ENCODE measurements at places on chromosomes 12 and 14.

DNA sequence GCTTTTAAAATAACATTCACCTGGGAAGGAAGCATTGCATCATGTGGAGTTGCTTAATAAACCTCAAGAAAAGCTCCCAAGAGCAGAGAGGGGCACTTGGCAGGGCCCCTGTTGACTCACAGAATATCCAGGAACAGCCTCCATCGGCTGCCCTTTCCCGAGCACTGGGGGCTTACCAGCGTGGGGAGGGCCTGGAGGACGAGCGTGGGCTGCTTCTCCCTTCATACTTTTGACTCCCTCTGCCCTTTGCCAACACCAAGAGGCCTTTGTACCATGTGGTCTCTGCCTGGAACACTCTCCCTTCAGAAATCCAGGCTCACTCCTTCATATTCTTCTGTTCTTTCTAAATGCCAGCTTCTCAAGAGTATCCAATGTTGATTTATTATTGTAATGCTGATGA, 492.1 kb upstream of the TMEM132C start:
- DNase-seq, result no peak

DNA sequence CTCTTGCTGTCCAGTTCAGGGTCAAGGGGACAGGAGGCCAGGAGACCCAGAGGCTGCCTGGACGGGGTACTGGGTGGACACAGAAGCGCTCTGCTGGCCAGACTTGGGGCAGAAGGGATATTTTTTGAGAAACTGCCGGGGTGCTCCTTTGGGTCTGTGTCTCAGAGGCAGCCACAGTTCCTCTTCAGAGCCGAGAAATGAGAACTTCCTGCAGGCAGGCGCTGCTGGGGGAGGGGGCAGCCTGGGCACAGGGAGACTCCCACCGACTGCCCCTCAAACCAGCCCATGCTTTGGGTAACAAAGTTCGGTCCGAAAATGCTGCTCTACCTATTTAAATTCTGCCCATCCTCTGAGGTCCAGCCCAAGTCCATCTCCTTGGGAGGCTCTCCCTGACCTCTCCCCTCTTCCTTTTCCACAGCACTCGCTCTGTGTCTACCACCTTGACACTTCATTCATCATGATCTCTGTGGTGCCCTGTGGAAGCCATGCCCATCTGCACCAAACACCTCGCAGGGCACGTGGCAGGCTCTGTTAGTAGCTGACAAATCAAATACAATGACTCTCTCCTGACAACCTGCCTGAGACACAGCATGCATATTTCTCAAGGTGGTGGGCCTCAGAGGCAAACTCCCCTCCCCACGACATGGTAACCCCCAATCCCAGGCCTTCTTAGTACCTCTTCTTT, 16.4 kb downstream of the HDAC7 start:
- no peak for DNase-seq

GRCh38 chr14:93034671-93034994, 81.1 kb downstream of the ITPK1 start:
- DNase-seq, result no peak

GRCh38 chr12:108839018-108839889, 18.1 kb downstream of the SSH1 start:
- no peak for DNase-seq

GRCh38 chr14:105325716-105326567, 11.4 kb downstream of the PACS2 start:
- no peak for DNase-seq

DNA sequence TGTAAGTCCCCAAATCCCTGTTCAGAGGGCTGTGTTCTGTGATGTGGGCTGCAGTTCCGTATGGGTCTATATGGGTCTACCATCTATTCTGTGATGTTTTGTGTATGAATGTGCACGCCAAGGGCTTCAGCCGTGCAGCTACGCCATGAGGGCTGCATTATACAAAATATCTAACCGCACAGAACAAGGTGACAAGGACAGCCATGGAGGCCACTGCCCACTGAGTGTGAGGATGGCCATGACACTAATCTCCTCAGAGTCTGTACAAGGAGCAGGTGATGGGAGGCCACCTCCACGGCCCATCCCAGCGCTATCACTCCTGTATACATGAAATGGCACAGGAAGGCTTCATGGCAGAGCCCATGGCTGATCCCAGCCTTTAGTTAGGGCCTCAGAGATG, 102.0 kb downstream of the DICER1 start:
- no peak for DNase-seq

DNA sequence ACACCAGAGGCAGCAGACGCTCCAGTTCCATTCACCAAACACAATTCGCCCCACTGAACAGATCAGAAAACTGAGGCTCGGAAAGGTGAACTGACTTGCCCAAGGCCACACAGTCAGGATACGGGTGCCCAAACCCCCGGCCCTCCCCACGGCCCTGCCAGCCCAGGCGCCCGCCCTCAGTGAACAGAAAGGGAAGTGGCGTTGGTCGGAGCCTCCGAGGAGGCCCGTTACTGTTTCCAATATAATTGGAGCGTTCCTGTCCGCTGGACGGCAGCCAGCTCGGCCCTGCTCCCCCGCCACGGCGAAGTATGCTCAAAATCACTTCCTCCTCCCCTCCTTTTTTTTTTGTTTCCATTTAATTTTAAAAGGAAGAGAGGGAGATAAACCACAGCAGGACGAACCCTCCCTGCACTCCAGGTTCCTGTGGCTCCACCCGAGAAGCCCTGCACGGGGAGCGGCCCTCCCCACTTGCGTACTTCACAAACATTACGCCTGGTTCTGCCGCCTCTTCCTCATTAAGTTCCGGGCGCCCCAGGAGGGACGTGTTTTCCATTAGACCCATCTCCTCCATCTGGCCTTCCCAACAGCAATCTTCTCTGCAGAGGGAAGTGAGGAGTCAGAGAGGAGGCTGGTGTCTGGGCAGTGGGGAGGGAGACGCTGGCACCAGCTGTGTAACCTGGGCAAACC, 61.1 kb downstream of the NCOR2 start:
- no peak for DNase-seq

- DNase-seq, result peak; percentile 70
Observed at GRCh38 chr12:104682790-104683279, 226.1 kb downstream of the CHST11 start.

DNA sequence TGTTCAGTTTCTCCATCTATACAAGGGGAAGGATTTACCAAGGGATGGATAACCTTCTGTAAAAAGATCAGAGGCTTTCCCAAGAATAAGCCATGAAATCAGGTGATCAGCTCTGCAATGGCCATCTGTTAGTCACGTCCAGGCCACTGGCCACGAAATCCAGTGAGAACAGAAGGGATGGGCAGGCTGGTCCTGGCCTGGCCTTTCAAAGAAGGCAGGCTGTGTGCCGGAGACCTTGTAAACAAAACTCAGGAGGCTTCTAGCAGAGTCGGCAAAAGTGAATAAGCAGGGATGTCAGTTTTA, 68.5 kb downstream of the RNF34 start:
- no peak for DNase-seq

- no peak for DNase-seq
Observed at GRCh38 chr14:53924753-53925152, 31.9 kb downstream of the BMP4 start.

- DNase-seq, result no peak
Observed at GRCh38 chr12:62760779-62761178, 174.2 kb downstream of the PPM1H start.

- no peak for DNase-seq
Observed at GRCh38 chr14:52422650-52423356, 108.7 kb downstream of the PTGER2 start.

GRCh38 chr14:38204719-38205115, 3.0 kb upstream of the SSTR1 start:
- DNase-seq, result no peak

DNA sequence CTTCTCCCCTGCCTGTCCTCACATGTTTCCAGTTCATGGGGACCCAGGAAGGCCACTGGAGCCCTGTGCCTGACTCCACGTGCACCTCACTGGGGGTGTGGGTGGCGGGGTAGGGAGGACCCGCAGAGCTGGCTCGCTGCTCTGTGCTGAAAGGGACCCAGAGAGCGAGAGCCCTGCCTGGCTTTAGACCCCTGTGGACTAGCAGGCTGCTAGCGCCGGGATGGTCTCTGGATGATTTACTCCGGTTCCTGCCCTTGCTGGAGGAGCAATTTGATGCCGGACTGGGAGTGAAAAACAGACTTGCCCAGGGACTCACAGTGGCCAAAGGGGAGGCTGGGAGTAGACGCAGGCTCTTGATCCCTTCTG, 49.0 kb downstream of the NTF3 start:
- DNase-seq, result no peak

GRCh38 chr14:22289570-22289969, 299.5 kb downstream of the DAD1 start:
- no peak for DNase-seq

- DNase-seq, result no peak
Observed at GRCh38 chr14:27387463-27387862, 789.6 kb upstream of the NOVA1 start.

DNA sequence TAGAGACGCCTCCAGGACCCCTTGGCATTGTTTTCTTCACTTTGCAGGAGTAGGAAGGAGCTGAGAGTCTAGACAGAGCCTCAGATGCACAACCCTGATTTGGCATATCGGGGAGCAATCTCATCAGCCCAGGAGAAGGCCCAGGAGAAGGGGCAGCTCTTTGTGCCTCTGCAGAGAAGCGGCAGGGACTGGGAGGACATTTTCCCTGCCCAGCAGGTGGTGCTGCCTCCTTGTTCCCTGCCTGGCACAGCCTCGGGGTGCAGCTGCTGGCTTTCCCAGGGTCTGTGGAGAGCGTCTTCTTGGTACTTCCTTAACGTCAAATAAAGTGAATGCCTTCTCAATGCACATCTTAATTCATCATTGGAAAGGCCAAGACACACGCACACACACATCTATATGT, 419.5 kb downstream of the TMEM121 start:
- DNase-seq, result no peak

DNA sequence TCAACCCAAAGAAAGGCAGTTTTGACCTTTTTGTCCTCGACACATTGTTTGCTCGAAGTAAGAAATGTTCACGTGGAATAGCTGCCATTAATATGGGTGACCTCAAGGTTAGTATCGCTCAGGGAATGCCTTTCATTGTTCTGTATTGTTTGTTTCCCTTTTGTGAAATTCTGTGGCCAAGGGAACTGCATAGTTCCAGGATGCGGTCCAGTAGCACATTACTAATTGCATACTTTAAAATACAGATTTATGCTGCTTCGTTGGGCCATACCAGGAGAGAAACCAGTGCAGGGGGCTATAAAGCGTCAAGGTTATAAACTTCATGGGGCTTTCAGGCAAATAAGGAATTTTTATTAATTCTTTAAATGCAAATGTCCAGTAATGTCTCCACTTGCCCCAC, 73.3 kb upstream of the USP44 start:
- DNase-seq, result no peak

GRCh38 chr14:22026527-22026926, 352.9 kb upstream of the OR4E1 start:
- DNase-seq, result no peak

DNA sequence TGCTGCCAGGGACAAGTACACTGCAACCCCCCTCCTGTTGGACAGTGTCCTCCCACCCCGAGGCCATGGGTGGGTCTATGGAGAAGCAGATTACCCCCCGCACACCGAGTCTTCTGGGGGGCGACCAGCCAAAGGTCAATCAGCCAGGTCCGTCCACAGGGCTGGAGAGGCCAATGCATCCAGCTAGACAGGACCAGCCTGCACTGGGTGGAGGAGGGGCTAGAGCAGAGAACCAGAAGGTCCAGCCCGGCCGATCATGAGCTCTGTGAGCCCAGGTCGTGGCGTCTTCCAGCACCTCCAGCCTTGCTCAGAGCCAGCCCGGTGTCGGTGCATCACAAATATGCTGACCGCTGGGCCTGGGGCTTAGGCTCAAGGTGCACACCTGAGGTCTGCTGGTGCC, 8.2 kb upstream of the ADSS1 start:
- DNase-seq, result no peak

DNA sequence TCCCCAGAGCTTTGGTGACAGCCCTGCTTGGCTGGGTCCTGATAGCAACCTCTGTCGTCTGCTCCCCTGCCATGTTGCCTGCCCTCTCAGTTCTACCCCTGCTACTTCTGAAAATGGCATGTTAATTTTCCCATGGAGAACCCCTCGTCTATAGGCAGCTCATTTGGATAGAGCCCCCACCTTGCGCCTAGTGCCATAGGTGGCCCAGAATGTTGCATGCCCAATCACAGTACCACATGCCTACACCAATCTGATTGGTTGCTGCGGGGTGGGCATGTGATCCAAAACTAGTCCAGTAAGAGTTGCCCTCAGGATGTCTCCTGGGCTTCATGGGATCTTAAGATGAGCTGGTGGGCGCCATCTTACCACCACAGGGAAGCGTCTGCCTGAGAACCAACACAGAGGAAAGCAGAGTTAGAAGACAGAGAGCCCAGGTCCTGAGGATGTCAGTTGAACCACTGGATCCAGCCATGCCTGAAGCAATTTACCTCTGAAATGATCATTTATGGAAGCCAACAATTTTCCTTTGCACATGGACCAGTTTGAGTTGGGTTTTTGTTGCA, 85.7 kb downstream of the PAPOLA start:
- no peak for DNase-seq

- no peak for DNase-seq
Observed at GRCh38 chr12:8612629-8613028, at the start of gene AICDA. AICDA (minus strand) TSS chr12:8612859; CDS start chr12:8612767, 92 bp downstream.

- no peak for DNase-seq
Observed at GRCh38 chr14:64806862-64807495, 72.7 kb downstream of the SPTB start.

DNA sequence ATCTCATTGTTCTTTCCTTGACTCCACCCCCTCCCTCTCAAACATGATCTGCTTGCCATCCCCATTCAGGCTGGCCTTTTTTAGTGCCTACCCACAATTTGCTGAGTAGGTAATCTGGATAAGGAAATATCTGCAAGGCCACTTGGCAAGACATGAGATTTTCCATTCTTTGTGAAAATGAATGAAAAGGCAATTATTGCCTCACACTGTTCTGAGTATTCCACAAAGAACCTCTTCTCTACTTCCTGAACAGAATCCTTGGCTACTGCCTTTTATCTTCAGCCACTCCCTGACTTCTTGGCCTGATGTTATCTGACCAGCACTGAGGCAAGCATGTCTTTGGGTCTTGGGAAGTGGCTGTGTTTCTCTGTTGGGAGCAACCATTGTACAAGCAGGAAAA, 263.2 kb upstream of the ATP2B1 start:
- DNase-seq, result no peak

DNA sequence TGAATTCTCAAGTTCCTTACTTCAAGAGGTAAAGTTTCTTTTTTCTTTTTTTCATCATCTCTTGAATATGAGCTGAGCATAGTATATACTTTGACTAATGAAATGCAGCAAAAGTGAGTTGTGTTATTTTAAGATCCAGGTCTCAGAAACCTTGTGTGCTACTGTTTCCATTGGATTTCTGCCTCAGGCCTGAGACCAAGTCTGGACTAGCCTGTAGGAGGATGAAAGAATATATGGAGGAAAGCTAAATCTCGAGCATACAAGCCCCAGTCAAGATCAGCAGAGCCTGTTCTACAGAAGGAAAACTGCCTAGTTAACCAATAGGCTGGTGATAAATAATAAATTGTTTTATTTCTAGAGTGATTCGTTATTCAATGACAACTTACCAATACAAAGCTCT, 652.5 kb downstream of the C12orf50 start:
- DNase-seq, result no peak

DNA sequence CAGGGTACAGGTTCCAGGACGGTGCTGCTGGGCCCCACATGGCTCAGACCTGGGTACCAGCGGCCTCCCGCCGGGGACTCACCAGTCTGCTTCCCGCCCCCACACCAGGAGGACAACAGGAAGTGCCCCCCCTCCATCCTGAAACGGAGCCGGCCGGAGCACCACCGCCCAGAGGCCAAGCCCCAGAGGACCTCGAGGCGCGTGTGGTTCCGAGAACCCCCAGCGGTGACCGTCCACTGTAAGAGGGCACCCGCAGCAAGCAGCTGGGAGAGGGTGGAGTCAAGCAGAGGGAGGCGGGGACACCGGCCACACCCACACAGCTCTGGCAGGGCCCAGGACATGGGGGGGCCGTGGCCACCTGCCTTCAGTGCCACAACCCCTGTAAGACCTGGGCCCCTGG, 8.1 kb downstream of the C14orf180 start:
- DNase-seq, result no peak
